Stimulated activated CD4-positive, alpha-beta T cell treated with anti-CD3 and anti-CD28 coated beads, TNF-alpha, amount 100 ng/mL, for 1 hour (primary cell): ENCODE measurements at places on chromosomes 11 and 22.

DNA sequence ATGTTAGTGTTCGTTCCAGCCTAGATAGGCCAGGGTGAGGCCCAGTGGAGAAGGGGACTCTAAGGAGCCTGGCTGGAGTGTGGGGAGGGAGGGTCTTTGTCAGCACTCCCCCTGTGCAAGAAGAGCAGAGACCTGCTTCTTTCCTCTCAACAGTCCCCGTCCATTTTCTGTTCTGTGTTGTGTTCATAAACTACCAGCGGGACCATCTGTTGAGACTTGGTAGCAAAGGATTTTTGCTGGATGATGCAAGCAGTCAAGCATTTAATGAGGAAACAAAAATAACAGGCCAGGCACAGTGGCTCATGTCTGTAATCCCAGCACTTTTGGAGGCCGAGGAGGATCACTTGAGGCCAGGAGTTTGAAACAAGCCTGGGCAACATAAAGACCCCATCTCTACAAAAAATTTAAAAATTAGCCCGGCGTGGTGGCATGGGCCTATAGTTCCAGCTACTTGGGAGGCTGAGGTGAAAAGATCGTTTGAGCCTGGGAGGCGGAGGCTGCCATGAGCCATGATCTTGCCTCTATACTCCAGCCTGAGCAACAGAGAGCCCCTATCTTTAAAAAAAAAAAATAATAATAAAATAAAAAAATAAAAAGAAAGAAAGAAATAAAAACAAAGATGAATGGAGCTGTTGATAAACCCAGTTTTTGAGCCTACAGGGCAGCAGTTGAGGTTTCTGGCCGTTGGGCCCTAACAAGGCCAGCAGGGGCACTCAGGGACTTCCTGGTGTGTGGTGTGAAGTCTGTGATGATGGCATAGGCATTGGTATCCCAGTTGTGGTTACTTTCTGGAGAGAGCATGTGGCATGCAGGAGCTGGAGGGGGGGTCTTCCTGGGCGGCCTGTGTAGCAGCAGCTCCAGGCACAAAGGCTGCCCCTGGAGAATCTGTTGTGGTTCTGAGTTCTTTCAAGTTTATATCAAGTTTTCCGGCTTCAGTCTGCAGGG is 1.7 kb upstream of the TXNRD2 start:
- DNase-seq = no peak

DNA sequence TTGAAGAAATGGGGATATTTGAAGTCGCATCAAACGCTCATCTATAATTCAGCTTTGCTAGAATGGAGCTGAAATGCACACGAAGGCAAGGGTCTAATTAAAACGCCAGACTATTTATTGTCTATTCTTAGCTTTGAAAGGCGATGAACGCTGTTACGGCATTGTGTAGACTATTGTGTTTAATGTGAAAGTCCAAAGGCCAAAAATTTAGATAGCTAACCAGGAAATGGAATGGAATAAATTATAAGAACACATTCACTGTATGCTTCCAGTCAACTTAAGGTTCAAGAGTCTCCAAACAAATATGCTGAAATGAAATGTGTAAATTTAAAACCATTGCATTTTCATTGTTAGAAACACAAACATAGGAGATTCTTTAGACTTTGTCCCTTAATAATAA is 186.2 kb downstream of the CWF19L2 start:
- no peak for DNase-seq

GRCh38 chr22:37354261-37354660 is 72.0 kb downstream of the CYTH4 start:
- no peak for DNase-seq

- DNase-seq = no peak
Observed at GRCh38 chr11:45149483-45150056, 3.1 kb downstream of the PRDM11 start.

- no peak for DNase-seq
Observed at GRCh38 chr11:10305262-10305963, 540 bp downstream of the ADM start.

GRCh38 chr22:39343259-39344045 is 6.3 kb upstream of the SYNGR1 start:
- DNase-seq = peak; percentile 38
